Psoas muscle (tissue), 8 donors: ENCODE measurements at places on chromosomes 7 and 10. TPM values are rescaled to one million over a fixed set of nuclear protein-coding genes. Genes with fewer than 3 reads are reported as not detected.

DNA sequence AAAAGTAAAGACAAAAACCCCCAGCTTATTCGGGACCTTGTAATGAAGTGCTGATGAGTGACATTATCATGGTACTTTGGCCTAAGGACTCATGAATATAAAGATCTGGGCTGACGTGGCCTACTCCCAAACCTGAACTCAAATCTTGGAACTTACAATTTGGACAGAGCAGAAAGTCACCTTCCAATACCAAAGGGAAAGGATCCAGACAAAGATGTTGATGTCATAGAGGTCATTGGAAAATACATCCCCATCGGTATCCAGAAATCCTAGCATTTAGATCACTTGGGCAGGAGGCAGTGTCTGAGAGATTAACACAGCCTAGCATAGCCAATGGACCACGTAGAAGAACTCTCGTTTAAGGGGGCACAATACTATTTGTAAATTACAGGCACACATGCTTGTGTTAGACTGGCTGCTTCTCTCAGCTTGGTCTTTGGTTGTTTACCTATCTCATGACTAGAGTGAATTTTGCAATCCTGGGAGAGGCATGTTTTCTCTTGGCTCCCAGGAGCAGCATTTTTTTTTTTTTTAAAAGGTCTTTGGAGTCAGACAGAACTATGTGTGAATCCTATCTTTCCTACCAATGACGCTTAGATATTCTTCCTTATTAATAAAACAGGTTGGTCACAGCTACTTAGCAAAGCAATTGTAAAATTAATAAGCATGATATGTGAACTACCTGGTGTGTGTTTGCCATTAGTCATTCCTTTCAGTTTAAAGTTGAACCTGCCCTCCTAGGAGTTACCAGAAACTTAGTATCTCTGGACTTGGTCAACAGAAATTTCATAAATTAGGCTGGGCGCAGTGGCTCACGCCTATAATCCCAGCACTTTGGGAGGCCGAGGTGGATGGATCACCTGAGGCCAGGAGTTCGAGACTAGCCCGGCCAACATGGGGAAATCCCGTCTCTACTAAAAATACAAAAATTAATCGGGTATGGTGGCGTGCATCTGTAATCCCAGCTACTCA, 27.8 kb upstream of the MRPS33 start:
- DNase-seq = no peak

C10orf53 gene
- not detected for polyA plus RNA-seq

- DNase-seq = peak; percentile 78
These were observed 7.4 kb upstream of the MICALL2 start for GRCh38 chr7:1466524-1467271.

- DNase-seq = no peak
These were observed 249.6 kb downstream of the EXOC4 start for GRCh38 chr7:133502498-133502897.

DNA sequence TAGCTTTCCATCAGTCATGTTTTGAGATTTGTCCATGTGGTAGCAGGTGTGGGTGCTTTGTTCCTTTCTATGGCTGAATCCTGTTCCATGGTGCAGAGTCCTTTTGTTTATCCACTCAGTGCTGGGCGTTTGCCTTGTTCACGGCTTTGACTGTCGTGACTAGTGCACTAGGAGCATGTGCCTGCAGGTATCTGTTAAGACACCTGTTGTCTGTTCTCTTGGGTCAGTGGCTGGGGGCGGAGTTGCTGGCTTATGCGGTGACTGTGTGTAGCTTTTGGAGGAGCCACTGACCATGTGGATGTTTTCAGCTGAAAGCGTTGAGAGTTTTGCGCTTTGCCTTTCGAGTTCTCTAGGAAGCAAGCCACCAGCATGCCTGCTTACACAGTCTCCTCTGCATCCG, 573.1 kb upstream of the FOXK1 start:
- DNase-seq = no peak

GRCh38 chr10:62456611-62457101, 82.5 kb downstream of the ZNF365 start:
- DNase-seq = no peak

GRCh38 chr7:13639396-13639795, 350.1 kb downstream of the ETV1 start:
- DNase-seq = no peak

GRCh38 chr7:17347401-17347800, 48.9 kb downstream of the AHR start:
- no peak for DNase-seq

DNA sequence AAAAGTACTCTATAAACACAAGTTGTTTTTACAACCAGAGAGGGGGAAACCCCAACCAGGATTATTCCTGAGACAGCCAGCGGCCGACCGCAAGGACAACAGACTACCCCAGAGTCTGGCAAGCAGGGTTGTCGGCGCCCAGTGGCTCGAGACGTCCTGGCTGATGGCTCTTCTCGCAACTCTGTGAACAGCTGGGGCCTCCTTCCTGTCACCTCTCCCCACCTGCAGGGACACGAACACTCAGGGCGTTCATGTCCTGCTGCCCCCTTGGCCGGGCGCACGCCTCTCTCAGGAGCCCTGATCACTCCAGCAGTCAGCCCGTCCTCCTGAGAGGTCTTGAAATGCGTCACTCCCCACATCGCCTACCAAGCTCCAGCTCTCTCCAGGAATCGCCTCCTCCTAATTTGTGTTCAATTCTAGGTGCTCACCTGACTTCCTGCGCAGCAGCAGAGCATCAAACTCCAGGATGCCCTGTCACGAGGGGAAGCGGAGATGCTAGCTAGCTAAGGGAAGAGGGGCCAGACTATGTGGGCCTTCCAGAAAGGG, 66.4 kb upstream of the TNRC18 start:
- no peak for DNase-seq

DNA sequence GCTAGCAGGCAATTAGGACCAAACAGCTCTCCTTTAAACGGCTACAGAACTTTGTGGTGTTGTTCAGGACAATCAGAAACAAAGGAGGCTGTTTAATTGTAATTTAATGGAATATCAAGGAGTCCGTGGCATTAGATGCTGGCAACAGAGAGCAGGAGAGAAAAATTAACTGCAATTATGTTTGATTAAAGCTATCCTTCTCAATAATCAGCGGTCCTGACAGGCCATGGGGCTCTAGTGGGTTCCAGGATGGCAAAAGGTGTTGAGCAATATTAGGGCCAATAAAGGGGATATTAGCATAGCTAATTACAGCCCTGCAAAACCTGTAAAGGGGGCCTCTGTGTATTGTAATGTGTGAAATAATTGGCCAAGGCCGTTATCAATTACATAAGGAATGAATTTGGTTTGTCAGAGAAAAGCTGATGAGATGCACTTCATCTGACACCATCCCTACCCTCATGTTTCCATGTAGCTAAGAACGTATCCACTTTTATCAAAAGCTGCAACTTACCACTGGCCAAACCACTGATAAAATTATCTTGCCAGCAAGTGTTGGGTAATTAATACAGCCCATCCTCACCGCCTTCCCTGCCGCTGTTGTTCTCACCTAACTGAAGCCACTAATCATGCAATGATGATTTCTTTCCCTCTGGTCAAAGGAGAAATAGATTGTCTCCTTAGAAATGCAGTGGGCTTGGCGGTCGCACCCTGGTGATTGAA, 81.6 kb downstream of the EBF3 start:
- DNase-seq = no peak

DNA sequence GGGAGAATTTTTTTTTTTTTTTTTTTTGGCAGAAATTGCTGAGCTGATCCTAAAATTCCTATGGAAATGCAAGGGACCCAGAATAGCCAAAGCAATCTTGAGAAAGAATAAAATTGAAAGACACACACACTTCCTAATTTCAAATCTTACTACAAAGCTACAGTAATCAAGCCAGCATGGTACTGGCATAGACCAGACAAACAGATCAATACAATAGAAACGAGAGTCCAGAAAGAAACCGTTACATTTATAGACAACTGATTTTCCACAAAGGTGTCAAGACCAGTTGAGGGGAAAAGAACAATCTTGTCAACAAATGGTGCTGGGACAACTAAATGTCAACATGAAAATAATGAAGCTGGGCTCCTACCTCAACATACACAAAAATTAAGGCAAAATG, 34.5 kb downstream of the LARP4B start:
- no peak for DNase-seq

OR13A1 gene
- polyA plus RNA-seq = not detected

HOXA6 gene
- 3.2 TPM for polyA plus RNA-seq

NEBL gene
- polyA plus RNA-seq = 0.78 TPM

DNA sequence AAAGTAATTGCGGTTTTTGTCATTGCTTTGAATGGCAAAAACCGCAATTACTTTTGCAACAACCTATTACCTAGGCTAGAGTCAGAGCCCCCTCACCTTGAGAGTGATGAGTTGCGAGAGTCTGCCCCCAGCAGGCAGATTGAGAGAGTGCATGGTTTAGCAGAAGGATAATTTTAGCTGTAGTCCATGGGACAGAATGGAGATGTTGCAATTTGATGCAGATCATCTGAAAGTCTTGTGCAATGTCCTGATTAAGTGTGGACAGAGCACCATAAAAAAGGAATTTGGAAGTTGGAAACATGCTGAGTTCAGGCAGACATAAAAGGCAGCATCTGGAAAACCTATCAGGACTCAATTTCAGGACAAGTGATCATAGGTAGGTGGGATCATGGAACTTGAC, 48.7 kb downstream of the GPR141 start:
- peak; percentile 56 for DNase-seq

DNA sequence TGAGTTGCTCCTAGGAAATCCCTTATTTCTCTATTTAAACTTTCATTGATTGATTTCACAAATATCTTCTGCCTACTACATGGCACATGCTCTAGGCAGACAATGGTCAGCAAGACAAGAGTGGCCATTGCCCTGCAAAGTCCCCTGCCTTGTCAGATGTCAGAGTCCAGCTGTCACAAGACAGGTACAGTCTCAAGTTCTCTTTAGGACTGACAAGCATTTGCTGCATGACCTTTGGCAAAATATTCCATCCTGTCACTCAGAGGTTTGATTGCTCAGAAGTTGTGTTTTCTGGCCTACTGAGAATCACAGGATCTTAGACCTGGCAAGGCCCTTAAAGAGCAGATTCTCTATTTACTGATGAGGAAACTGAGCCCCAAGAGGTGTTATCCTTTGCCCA, 322.3 kb upstream of the NFE2L3 start:
- no peak for DNase-seq

GRCh38 chr7:70545214-70545613, 586.7 kb upstream of the GALNT17 start:
- DNase-seq = no peak

DNA sequence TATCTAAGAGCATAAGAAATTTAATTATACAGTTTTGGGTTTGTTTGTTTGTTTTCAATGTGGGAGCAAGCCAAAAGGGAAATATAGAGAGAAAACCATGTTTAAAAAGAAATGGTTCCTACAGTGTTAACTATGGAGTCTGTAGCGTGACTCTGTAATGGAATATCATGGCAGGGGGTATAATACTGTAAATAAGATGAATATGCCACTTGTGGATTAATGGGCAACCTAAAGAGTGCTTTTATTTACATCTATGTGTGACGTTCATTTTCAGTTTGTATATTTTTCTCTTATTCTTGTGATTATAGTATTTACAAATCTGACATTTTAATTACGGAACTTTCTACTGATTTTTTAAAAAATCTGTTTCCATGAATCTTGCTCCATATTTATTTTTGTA, 95.9 kb downstream of the POLL start:
- DNase-seq = no peak

- no peak for DNase-seq
These were observed 706.0 kb upstream of the AUTS2 start for GRCh38 chr7:68892236-68892635.

EN2 gene
- 0.13 TPM for polyA plus RNA-seq

DNA sequence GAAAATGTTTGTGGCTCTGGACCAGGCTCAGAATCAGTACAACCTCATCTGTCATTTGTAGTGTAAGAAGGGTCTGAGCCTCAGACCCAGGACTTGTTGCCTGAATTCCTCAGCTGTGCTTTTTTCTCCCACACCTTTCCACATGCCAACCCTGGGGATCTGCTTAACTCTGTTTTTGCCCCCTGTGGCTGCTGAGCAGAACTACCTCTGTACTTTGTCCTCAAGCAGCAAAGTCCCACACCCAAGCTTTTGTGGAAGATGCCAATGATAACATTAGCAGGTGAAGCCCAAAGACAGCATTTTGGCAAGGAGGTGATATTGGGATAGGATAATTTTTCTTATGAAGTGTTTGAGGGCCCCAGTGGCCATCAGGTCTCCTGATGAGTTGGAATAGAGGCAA, 5.8 kb upstream of the CYP2C18 start:
- no peak for DNase-seq
